Bronchial epithelial cell (primary cell): ENCODE measurements at places on chromosomes 2 and 18. TPM values are rescaled to one million over a fixed set of nuclear protein-coding genes. Genes with fewer than 3 reads are reported as not detected.

The MRO gene
- not detected in 2 replicates for total RNA-seq

The TRABD2A gene
- total RNA-seq: 0.64 and 1.3 TPM in 2 replicates

DNA sequence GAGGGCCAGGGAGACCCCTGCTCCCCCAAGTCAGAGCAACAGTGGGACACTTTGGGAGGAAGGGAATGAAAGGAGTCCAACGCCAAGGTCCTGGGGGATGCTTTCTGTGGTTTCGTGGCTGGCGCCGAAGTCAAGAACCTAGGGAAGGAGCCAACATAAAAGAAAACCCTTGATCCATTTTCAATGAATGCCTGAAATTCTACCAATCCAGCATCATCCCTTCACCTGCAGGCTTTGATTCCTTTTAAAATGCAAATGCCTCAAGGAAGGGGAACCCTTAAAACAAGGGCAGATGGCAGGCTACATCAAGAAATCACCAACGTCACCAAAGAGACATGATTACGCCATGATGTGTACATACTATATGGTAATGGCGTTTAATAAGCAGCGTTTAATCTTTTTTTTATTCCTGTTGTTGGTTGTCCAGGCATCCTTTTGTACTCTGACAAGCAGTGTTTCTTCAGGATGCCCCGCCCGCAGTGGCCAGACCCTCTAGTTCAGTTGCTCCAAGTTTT is 123.3 kb upstream of the SLC1A4 start:
- no peak for DNase-seq

DNA sequence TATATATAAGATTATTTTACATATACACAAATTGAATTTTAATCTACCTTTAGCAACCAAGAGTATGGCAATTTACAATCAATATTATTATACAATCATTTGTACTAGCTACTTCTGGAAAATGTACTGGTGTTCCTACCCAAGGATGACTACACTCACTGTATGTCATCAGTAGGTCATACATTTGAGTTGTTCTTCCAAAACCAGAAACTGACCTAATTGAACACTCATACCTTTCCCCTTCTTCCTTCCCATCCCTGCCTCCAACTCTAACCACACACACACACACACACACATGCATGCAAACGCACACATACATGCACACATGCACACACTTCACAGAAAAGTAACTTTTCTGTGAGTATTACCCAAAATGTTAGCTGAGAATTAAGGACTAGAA is 8.2 kb upstream of the ERCC3 start:
- no peak for DNase-seq

- no peak for DNase-seq
Measured at GRCh38 chr2:191451116-191451515, 205.9 kb downstream of the MYO1B start.

DNA sequence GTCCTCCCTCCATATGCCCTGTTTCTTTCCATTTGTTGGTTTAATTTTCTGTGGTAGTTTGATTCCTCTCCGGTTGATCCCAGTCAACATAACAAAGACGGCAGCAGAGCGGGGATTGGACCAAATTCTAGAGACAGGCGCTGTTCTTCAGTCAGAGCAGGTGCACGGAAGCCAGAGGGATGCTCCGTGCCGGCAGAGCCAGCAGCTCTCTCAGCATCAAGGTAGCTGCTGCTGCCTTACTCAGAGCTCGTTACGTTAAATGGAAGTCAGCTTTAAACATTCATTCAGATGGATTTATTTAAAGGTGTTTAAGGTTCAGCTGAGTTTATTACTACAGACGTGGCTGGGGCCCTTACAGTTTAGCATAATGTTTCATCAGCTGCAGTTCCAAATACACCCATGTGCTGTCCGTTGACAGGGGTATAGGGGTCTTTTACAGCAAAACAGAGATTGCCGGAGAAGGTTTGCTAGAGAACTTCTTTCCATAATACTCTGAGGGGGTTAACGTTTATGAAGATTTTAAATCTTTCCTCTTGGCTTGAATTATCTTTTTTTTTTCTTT is 497.2 kb upstream of the PIK3C3 start:
- no peak for DNase-seq

DNA sequence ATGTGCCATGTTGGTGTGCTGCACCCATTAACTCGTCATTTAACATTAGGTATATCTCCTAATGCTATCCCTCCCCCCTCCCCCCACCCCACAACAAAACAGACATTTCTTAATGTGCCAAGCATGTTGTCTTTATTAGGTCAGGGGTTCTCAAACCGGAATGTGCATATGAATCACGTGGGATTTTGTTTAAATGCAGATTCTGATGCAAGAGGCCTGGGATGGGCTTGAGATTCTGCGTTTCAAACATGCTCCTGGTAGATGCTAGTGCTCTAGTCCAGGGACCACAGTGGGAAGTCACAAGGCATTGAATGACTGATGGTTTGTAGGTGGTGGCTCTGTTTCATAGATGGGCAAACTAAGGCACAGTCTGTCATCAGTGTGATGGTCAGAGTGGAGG is 184.7 kb downstream of the SMAD7 start:
- no peak for DNase-seq
